ENCODE measurements at places on chromosomes 1 and 21. TPM values are rescaled to one million over a fixed set of nuclear protein-coding genes. Genes with fewer than 3 reads are reported as not detected.

- DNase-seq, result no peak
These were observed 137.8 kb downstream of the KIF26B start for GRCh38 chr1:245292553-245292952.

DNA sequence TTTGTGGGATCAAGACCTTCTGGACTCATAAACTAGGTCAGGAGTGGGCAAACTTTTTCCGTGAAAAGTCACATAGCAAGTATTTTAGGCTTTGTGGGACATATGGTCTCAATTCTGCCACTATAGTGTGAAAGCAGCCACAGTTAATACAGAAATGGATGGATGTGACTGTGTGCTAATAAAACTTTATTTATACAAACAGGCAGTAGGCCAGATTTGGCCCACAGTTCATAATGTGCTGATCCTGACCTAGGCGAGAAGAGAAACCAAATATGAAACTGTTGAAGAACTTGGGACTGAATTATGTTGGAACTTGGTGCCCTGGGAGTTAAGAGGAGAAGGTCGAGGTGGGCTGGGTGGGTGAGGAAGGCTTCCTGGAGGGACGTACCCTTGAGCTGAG lies 17.1 kb downstream of the PADI3 start:
- no peak for DNase-seq

GRCh38 chr1:227765261-227766014 lies 30.2 kb downstream of the SNAP47 start:
- DNase-seq, result no peak

DNA sequence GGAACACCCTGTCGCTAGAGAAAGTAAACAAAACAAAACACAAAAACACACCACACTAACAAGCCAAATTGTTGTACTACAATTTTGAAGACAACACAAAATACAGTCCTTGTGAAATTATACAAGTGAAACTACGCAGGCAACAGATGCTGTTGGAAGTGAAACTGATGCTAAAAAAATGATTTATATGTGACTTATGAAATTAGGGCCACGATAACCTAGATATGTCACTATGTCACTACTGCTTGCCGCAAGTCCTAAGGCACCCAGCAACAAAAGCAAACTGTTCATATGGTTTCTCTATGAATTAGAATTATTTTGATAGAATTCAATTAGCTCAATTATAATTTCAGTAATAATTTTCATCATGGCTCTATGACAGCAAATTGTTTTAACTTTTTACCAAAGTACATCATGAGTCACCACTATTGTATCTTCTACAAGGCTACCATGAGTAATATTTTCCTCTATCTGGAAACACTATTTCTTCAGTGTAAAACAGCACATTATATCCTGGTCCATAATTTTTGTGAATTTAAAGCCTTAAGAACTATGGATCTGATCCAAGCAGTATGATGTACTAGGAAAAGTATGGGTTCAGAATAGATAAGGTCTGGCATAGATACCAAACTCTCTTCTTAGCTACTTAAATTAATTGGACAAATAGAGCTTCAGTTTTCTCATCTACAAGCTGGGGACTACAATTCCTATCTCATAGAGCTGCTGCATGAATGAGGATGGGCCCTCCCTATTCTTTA lies 216.3 kb downstream of the COL11A1 start:
- no peak for DNase-seq

GRCh38 chr1:226867461-226868054 lies 2.9 kb upstream of the PSEN2 start:
- DNase-seq, result no peak

DNA sequence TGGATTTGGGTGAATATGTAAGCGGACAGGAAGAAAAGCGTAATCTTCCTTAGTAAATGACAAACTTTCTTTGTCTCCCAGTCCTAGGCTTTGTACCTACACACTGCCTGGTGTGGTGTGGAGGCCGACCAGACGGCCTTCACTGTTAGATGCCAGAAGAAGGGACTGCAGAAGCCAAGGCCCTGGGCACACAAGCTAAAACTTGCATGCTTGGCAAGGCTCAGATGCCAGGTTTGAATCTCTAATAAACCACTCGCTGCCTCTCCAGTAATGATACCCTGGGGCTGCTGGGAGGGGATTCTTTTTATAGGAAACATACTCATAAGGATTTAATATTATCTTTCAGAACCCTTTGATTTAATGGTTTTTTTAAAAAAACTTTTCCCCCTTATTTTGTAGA lies 263.8 kb downstream of the PTPRC start:
- no peak for DNase-seq

SPRR1A gene
- total RNA-seq, result not detected

- DNase-seq, result no peak
These were observed 195.5 kb downstream of the ADSS2 start for GRCh38 chr1:244256086-244256676.

GRCh38 chr1:43960798-43961197 lies 9.0 kb upstream of the DPH2 start:
- DNase-seq, result no peak

DNA sequence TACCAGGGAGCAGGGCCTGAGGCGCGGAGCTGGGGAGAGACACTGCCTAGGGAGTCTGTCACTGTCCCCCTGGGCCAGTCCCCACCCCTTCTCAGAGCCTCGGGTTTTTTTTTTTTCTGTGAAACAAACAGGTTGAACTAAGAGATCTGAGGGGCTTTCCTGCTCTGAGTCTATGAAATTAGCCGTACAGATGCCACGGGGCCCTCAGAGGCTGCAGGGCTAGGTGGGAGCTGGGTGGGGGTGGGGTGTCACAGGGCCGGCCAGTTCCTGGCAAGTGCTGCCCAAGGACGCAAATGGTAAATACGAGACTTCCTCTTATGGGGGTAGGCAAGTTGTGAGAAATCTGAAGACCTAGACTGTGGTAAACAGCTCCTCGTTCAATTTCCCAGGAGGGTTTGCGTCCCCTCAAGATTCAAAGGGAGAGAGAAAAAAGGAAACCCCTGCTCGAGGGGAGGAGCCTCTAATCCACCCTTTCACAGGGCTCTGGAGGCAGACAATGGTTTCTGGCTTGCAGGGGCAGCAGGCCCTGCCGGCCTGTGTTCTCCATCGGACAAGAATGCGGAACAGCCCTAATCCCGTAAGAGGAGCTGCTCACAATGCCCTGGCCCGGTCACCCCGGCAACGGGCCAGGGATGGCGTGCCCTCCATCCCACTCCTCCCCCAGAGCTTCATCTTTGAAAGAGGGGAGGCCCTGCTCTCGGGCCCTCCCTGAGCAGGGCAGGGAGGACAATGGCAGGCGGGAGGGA lies 7.8 kb downstream of the NUAK2 start:
- peak; percentile 66 for DNase-seq

DNA sequence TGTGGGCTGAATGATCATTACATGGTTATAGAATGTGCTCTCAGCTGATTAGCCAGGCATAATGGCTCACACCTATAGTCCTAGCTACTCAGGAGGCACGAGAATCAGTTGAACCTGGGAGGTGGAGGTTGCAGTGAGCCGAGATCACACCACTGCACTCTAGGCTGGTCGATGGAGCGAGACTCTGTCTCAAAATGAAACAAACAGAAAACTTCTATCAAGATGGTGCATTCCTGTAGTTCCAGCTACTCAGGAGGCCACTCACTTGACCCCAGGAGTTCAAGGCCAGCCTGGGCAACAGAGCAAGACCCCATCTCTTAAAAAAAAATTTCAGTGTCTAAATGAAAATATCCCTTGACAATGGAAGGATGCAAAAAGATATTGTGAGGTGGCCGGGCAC lies 10.9 kb downstream of the TIMM17A start:
- DNase-seq, result no peak

GRCh38 chr1:226643177-226643576 lies 94.6 kb downstream of the STUM start:
- no peak for DNase-seq

- DNase-seq, result no peak
These were observed 77.4 kb downstream of the EIF4G3 start for GRCh38 chr1:21099034-21099868.

DNA sequence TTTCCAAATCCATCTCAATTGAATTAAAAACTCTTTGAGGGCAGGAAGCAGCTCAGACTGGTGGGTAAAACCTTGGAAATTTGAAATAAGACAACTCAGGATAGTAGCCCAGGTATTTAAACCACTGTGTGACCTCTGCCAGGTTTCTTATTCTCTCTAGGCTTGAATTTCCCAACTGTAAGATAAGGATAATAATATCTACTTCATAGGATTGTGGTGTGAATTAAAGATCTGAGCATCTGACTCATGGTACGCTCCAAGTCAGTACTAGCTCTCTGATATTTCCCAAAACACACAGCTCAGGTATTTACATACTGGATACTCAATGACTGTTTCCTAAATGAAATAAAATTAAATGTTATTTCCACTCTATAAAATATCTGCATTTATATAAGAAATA lies 337.2 kb downstream of the LTN1 start:
- DNase-seq, result no peak

SPATA46 gene
- not detected for total RNA-seq

DNA sequence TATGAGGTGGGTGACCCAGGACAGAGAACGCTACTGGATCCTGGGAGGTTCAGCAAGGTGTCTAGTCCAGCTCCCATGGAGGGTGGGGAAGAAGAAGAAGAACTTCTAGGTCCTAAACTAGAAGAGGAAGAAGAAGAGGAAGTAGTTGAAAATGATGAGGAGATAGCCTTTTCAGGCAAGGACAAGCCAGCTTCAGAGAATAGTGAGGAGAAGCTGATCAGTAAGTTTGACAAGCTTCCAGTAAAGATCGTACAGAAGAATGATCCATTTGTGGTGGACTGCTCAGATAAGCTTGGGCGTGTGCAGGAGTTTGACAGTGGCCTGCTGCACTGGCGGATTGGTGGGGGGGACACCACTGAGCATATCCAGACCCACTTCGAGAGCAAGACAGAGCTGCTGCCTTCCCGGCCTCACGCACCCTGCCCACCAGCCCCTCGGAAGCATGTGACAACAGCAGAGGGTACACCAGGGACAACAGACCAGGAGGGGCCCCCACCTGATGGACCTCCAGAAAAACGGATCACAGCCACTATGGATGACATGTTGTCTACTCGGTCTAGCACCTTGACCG lies 8.6 kb upstream of the PIGV start:
- no peak for DNase-seq

GRCh38 chr1:89823679-89824292 lies 3.0 kb downstream of the LRRC8D start:
- no peak for DNase-seq

MAP3K21 gene
- 1.2 TPM for total RNA-seq

ANKRD13C gene
- total RNA-seq, result 8.1 TPM

MAP3K7CL gene
- total RNA-seq, result 1.7 TPM

DNA sequence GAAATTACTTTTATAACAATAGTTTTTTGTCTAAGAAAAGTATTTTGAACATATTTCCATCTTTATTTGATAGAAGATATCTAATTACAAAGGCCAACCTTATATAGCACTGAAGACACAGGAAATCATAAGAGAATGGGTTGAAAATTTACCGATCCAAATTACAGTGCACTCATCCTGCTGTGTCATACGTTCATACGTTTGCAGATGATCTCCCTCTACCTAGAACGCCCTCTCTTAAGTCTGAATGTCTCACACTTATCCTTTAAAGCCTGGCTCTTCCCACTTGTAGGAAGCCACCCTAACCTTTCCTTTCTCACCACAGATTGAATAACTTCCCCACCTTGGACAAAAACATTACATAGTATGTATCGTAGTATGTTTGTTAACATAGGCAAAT lies 9.3 kb downstream of the ASH1L start:
- DNase-seq, result no peak

BRDT gene
- not detected for total RNA-seq

GRCh38 chr1:98019747-98020146 lies 98.9 kb upstream of the DPYD start:
- DNase-seq, result no peak

DNA sequence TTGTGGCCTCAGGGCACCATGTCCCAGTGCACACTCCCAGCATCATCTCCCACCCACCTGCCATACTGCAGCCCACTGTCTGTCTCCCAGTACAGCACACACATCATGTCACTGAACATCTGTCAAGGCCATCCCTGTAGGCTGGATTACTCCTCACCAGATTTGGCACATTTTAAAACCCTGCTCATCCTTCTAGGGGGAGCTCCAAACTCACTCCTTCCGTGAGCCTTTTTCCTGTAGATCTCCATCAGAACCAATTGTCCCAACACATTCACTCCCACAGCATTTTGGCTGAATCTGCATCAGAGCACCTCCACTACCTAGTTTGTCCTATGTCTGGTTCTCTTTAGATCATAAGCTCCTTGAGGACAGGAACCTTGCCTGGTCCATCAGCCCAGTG lies 58.6 kb upstream of the GRIK3 start:
- DNase-seq, result no peak

DNA sequence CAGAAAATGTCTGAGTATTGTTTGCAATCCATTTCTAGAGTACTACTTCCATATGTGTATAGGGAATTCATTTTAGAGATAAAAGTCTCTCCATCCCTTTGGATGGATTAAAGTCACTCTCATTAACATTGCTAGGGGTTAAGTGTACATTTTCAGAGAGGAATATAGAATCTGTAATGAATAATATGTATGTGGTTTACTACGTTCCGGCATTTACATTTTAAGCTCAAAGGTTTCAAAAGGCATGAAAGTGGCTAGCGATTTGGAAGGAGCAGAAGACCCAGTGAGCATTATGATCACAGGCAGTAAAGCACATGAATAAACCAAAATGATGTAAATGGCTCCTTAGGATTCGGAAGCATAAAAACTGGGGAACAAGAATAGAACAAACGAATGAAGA lies 123.0 kb downstream of the DSCAM start:
- no peak for DNase-seq

LCE2B gene
- not detected for total RNA-seq

GRCh38 chr1:2046174-2046917 lies 3.9 kb upstream of the PRKCZ start:
- DNase-seq, result no peak

GRCh38 chr1:109241344-109241743 lies 8.0 kb upstream of the CELSR2 start:
- no peak for DNase-seq

DCDC2B gene
- not detected for total RNA-seq

DNA sequence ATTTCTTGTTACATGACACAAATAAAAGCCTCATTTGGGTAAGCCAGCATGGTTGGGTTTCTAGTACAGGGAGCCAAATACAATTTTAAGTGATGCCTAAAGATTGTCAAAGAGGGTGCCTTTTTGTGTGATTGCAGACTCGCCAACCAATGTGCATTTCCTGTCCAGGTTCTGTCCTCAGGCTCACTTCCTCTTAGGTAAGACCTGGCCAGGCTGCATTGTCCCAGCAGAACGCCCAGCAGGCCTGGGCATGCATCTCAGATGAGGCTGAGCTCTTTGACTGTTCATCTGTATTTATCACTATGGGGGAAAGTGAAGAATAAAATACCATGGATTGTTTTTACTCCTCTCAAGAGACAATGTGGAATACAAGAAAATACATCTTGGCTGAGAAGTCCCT lies 49.7 kb downstream of the KCNC4 start:
- no peak for DNase-seq

DNA sequence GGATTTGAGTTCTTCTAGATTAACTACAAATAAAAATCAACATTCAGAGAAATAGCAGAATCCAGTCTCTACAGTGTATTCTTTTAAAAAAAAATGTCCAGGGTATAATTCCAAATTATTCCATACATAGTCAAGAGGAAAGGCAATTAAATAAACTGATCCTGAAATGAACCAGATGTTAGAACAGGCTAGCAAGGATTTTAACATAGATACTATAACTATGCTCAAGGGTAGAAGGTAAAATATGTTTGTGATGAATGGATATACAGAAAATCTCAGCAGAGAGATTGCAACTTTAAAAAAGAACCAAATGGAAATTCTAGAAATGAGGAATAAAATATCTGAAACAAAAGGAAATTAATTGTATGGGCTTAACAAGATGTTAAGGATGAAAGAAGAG lies 32.4 kb downstream of the CYYR1 start:
- no peak for DNase-seq

Data from right atrium auricular region (tissue), 2 donors.